Activated CD4-positive, alpha-beta T cell treated with anti-CD3 and anti-CD28 coated beads for 24 hours (primary cell): ENCODE measurements at places on chromosomes 5 and 9.

DNA sequence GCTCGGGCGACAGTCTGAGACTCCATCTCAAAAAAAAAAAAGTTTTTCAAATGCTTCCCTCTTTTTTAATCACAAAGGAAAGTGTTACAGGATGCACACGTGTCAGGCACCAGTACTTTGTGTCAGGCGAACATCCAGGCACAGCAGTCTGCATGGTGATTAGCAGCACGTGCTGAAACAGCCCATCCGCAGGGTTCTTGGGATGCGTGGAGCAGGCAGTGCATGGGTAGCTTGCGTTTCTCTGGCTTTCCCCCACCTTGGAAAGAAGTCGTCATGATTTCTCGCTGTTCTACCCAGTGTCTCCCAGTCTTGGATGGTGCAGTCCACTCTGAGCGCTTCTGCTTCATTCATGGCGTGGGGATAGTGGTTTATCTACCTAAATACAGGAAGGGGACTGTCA lies 35.4 kb downstream of the GPR107 start:
- DNase-seq: no peak

- no peak for DNase-seq
Measured at GRCh38 chr5:167626341-167627123, 664.9 kb upstream of the WWC1 start.

DNA sequence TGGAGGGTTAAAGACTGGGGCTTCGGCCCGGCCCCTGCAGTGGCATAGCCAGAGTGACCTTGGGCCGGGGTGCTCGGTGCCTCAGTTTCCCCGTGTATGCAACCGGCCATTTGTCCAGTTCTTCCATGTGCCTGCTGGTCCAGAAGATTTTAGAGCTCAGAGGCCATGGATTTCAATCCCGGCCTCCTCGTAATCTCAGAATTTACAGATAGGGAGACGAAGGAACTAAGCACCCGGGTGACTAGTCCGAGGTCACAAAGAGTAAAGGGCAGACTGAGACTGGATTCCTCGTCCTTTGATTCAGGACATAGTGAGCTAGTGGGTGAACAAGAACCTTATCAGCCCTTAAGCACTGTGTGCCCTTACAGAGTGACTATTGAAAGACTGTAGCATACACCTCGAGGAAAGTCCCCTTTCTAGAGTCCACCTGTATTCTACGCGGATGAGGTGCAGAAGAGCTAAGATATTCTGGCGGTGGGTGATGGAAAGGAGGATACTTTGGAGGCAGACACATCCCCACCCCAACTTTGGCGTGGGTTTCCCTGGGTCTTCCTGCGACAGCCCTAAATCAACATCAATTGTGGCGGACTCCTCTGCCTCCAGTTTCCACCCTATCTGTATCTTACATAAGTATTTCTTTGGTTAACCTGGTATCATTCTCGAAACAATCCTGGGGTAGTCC lies 597 bp downstream of the SLC31A1 start:
- DNase-seq: no peak

- DNase-seq: no peak
Measured at GRCh38 chr9:137968235-137968634, 90.7 kb downstream of the CACNA1B start.

DNA sequence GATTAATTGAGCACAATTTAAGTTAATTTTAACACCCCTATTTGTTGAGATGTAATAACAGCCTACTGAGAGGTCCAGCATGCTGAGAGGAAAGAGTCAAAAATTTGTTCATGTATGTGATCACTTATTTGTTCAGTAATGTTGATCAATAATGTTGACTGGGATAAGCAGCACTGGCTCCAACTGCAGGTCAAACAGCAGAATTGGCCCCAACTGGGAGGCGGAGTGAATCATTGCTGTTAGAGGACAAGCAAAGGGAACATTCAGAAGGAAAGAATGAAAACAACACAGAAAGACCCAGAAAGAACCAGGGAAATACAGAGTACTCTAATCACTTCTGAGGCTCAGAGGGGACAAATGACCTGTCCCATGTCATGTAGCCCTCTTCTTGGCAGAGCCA lies 221.1 kb downstream of the COMMD10 start:
- no peak for DNase-seq

DNA sequence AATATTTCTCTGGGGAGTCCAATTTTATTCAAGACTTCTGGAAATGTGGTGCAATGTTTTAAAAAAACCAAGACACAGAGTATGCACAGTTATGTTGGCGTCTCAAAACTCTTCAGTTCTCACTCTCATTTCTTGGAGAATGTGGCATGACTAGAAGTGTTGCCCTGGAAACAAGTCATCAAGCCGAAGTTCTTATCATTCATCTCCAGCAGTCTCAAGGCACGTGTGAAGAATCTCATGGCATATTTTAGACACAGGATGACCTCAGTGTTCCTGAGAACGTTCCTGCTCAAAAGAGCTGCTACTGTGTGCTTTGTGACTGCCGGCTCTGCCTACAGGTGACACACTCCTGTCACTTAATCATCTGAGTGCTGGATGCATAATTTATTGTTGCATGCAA lies 147.4 kb upstream of the IRX4 start:
- DNase-seq: no peak

DNA sequence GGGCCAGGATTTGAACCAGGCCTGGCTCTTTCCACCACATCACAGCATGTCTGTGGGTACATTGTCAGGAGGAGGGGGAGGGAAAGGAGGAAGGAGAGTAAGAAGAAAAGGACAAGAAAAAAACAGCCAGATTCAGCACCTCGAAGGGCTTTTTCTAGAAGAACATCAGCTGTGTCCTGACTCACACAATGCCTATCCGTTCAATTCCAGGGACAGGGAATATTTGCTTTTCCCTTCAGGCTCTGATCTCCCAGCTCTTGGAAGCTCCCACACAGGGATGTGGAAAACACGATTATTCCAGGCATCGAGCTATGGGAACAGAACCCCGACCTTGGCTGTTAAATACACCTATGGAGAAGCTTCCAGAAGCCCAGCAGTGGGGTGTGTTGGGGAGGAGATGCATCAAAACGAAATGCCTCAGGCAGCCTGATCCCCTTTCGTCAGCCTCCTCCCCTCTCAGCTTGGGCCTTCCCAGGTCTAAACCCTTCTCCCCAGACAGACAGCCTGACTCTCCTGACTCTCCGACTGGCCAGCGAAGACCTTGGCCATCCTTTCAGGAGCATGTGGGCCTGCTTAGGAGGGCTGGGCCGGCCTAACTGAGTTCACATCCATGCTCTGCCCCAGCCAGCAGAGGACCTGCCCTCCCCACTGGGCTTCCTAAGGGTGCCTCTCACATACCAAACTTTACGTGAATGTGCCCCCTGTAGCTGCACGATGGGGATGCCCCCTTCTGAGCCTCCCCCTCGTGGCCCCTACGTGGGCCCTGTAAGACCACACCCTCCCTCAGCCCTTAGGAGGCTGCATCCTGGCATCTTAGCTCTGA lies 54.4 kb downstream of the NEURL1B start:
- no peak for DNase-seq

GRCh38 chr5:81140441-81140840 lies 92.7 kb upstream of the CKMT2 start:
- no peak for DNase-seq

- DNase-seq: no peak
Measured at GRCh38 chr9:23477908-23478307, 348.1 kb downstream of the ELAVL2 start.

DNA sequence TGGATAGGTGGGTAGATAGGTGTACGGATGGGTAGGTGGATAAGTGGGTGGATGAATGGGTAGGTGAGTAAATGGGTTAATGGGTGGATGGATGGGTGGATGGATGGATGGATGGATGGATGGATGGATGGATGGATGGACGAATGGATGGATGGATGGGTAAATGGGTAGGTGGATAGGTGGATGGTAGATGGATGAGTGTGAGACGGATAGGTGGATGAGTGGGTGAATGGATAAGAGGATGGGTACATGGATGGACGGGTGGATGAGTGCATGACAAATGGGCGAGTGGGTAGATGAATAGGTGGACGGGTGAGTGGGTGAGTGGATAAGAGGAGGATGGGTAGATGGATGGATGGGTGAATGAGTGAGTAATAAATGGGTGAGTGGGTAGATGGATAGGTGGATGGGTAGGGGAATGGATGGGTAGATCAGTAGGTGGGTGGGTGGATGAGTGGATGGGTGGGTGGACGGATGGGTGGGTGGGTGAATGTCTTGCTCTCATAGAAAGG lies 179.2 kb downstream of the FGF18 start:
- no peak for DNase-seq

GRCh38 chr9:78115073-78115472 lies 83.5 kb upstream of the GNAQ start:
- no peak for DNase-seq

DNA sequence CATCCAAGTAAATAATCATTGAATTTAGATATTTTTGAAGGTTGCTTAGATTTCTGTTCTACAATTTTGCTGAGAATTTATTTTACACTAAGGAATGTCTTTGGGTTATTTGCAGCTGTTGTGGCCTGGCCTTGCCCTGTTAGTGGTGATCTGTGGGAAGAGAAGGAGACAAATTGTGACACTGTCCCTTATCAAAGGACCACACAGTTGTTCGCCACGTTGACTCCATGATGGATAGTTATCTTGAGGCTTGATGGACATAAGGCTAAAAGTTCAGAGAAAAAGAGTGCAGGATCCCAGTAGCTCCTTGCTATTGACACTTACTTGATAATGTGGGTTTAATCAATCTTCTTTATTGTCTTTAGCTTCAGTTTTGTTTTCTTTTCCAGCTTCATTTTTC lies 186.6 kb upstream of the MEF2C start:
- no peak for DNase-seq

- DNase-seq: no peak
Measured at GRCh38 chr9:95124582-95125367, 192.7 kb downstream of the FANCC start.

GRCh38 chr5:66255714-66256113 lies 111.6 kb downstream of the SREK1 start:
- DNase-seq: no peak

- DNase-seq: no peak
Measured at GRCh38 chr5:28809811-28810750, 1771.7 kb upstream of the CDH9 start.

- no peak for DNase-seq
Measured at GRCh38 chr9:134538856-134539566, 102.6 kb upstream of the COL5A1 start.

DNA sequence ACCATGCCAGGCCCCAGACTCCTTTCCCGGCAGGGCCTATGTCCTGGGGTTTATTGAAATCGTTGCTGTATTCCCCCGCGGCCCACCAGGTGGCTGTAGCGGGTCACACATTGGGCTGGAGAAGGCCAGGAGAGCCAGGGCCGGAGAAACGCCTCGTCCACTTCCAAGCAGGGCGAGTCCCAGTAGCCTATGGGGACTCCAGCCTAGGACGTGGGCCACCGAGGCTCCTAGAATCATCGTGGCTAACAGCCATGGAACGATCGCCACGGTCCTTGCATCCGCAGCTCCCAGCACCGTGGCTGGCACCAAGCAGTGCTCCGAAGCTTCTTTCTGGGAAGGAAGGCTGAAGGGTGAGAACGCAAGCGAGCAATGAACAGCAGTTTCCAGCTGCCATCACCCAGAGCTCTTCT lies 87.7 kb downstream of the ENTREP1 start:
- DNase-seq: no peak

DNA sequence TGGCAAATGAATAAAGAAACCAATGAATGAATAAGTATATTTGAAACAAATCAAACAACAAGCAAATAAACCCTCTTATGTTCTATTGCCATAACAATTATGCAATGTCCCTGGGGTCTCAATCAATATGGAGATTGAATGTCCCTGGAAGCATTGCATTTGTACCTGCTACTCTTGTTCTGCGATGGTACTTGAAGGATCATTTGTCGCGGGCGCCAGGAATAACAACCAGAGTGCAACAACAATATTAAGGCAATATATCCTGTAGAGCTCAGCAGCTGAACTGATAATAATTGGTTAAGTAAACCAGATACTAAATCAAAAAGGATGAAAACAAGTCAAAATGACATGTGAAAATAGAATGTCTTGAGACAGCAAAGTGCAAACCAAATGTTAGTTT lies 1001.9 kb upstream of the NUDT12 start:
- no peak for DNase-seq
